ENCODE measurements at places on chromosomes 6 and 20.

DNA sequence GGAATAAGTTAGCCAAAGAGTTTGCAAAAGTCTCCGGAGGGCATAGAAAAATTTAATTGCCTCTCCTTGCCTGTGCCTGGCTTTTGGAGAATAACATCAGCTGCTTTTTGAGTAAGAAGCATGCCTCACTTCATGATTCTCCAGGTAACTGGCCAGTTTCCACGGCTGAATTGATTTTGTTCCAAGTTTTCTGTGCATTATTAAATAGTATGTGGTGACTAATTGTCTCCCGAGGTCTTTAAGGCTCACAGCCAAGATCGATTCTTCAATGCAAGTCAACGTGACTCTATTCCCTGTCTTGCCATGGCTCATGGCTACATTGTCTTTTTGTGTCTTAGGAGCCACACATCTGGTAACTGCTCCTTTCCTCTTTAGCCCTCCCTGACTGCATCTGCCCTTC, 54.2 kb downstream of the CNR1 start:
- no peak for DNase-seq

DNA sequence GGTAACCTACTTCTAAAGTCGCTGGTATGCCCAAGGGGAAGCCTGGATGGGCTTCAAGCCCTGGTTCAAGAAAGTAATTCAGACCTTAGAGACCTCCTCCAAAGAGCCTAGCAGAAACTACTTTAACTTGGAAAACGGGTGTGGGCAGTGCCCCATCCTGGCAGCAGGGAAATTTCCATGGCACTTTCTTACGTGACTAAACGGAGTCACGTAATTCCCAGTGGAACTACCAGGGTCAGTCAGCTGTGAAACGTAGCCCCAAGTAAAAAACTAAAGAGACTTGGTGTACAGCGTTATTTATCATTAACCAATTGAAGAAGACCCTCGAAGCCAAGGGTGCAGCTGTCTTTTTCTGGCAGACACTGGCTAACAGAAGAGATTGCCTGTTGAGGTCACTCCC, 114.0 kb downstream of the RCAN2 start:
- DNase-seq = no peak

- no peak for DNase-seq
Observed at GRCh38 chr6:167937948-167938911, 59.2 kb upstream of the KIF25 start.

- DNase-seq = no peak
Observed at GRCh38 chr6:132907231-132907630, 92.9 kb downstream of the RPS12 start.

GRCh38 chr6:2658788-2659187, 91.9 kb downstream of the MYLK4 start:
- no peak for DNase-seq

DNA sequence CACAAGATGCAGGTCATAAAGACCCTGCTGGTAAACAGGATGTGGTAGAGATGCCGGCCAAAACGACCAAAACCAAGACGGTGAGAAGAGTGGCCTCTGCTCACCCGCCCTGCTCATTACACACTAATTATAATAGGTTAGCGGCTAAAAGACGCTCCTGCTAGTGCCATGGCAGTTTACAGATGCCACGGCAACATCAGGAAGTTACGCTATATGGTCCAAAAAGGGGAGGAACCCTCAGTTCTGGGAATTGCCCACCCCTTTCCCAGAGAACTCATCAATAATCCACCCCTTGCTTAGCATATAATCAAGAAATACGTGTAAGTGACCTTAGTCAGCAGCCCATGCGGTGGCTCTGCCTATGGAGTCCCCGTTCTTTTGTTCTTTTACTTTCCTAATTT, 17.6 kb downstream of the BHLHE23 start:
- no peak for DNase-seq

GRCh38 chr20:39874049-39874893, 814.8 kb downstream of the MAFB start:
- no peak for DNase-seq

GRCh38 chr6:137261761-137262160, 42.6 kb upstream of the IFNGR1 start:
- no peak for DNase-seq

DNA sequence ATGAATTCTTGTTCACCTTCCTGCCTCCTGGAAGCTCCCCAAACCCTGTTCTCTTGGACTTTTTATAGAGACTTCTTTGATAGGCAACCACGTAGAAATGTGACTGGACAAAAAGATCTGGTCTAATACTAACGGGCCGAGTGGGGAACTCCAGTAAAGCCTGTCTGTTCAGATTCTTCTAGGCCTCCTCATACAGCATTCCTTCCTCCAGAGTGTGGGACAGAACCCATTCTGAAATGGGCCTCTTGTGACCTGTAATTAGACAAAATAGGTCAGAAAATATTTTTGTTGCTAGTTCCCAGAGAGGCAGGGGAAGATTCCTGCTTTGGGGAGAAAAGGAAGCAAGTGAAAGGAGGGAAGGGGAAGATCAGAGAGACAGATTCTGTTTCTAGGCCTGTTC, 374.3 kb downstream of the CDH26 start:
- DNase-seq = no peak

- no peak for DNase-seq
Observed at GRCh38 chr20:43710370-43711044, 16.3 kb downstream of the GTSF1L start.

GRCh38 chr6:160464744-160465143, 116.6 kb downstream of the SLC22A3 start:
- no peak for DNase-seq

DNA sequence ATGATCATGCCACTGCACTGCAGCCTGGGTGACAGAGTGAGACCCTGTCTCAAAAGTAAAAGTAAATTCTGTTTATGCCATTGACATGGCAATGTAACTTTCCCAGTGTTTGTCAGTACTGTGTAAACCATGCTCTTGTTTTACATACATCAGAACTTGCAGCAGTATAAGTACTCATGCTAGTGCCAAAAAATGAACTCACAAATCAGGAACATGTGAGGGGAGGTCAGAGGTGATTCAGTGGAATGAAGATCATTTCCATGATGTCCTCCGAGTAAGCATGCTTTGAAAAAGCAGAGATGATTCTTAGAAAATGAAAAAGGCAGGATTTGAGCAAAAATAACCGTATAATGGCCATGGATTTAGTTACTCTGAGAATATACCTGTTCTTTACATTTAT, 81.9 kb downstream of the ANKS1A start:
- DNase-seq = no peak

DNA sequence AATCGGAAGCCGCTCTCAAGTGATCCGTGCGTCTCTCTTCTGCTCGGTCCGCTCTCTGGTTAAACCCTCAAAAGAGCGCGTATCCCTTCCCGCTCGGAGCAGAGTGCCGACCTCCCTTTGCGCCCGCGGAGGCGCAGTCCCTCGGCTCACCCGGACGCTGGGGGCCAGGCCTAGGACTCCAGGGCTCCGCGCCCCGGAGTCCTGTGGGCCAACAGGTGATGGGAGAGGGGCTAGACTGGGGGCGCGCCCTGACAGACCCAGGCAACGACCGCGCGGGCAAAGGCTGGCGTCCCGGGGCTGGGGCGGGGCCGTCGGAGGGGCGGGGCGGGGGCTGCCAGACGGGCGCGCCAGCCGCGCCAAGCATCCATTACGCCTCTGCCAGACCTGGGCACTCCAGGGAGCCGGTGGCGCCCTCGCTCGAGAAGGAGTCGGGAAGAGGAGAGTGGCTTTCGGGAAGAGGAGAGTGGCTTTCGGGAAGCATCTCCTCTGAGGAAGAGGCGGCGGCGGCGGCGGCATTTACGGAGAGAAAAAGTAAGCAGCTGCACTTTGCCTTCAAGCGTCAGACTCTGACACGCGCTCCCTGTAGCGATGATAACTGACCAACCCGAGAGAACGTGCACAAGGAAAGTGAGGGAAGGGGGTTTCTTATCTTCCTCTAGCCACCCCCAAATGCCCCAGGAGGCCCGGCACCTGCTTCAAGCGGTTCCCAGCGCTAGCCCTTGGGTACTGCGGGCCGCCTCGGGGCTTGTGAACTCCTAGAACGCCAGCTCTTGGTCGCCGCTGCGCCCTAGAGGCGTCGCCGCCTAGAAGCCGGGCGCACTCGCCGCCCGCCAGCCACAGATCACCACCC, 2.6 kb downstream of the EPHA7 start:
- DNase-seq = peak; percentile 76

- DNase-seq = peak; percentile 15
Observed at GRCh38 chr6:22082218-22082617, 214.6 kb downstream of the PRL start.

GRCh38 chr6:38174315-38174714, 354.8 kb downstream of the ZFAND3 start:
- no peak for DNase-seq

DNA sequence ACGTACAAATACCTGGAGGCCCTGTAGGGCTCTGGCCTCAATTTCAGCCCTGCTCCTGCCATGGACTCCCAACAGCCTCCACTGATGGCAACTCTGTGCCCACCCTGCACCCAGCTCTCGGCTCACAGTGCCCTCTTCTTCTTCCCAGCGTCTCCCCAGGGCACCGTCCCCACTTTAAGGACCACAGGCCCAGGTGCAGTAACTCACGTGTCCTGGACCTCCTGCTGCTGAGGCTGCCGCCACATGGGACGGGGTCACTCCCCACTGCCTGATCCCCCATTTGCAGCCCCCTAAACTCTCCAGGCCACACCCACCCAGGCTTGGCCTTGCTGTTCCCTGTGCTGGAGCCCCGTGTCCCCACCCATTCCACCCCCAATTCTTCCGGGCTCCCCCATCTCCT, 223.4 kb downstream of the PREX1 start:
- DNase-seq = no peak

DNA sequence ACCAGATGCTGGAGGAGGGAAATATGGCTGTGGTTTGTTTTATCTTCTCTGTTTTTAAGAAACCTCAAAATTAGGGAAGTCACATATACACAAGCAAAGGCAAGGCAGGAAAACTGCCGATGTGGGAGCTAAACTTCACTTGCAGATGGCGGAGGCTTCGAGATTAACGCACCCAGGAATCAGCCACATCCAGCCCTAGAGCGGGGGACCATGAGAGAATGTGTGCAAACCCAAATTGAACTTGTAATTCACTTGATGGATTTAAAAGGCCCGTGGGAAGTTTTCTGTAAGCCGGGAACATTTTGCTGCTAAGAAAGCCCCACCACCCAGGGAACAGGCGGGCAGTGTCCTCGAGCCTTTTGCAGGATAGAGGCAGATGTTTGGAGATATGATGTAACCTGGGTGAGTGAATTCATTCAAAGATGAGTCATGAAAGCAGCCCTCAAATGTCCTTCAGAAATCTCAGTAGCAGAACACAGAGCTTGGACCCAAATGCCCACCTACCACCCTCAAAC, 39.9 kb downstream of the PREX1 start:
- no peak for DNase-seq

GRCh38 chr6:32941214-32941768, 463 bp upstream of the HLA-DMB start:
- no peak for DNase-seq

- DNase-seq = no peak
Observed at GRCh38 chr6:117919775-117920729, 13.0 kb downstream of the SLC35F1 start.

GRCh38 chr6:90460051-90460450, 126.8 kb downstream of the MAP3K7 start:
- DNase-seq = no peak

- peak; percentile 24 for DNase-seq
Observed at GRCh38 chr20:31517373-31517772, 3.1 kb downstream of the HM13 start.

- no peak for DNase-seq
Observed at GRCh38 chr6:51526922-51527321, 560.5 kb downstream of the PKHD1 start.

DNA sequence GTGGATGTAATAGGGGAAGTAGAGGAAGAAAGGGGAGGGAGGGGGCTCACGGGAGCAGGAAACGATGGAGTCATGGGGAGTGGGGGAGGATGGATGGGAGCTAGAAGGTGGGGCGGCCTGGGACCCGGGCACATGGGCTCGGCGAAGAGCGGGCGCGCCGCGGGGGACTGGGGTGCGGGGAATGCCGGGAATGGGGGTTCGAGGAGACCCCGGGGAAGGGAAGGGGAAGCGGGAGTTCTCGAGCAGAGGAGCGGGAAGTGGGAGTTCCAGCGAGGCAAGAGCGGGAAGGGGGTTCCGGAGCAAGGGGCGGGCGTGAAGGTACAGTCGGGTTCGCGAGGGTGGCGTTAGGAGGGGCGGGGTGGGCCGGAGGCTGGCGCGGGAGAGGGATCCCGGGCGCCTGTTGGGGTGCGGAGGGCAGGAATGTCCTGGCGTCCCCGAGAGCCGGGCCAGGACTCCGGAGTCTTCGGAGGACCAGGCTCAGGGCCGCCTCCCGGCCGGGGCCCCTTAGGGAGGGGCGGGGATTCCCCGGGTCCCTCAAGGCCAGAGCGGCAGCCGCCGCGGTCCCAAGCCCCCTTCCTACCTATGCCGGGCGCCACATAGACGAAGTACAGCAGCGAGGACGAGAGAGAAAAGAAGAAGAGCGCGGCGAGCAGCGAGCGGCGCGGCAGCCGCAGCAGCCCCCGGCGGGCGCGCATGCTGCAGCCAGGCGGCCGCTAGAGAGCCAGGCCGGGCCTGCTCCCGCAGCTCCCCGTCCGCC, 504 bp downstream of the B4GALT5 start:
- DNase-seq = peak; percentile 40

- DNase-seq = no peak
Observed at GRCh38 chr20:23344336-23344735, 6.3 kb upstream of the NXT1 start.

DNA sequence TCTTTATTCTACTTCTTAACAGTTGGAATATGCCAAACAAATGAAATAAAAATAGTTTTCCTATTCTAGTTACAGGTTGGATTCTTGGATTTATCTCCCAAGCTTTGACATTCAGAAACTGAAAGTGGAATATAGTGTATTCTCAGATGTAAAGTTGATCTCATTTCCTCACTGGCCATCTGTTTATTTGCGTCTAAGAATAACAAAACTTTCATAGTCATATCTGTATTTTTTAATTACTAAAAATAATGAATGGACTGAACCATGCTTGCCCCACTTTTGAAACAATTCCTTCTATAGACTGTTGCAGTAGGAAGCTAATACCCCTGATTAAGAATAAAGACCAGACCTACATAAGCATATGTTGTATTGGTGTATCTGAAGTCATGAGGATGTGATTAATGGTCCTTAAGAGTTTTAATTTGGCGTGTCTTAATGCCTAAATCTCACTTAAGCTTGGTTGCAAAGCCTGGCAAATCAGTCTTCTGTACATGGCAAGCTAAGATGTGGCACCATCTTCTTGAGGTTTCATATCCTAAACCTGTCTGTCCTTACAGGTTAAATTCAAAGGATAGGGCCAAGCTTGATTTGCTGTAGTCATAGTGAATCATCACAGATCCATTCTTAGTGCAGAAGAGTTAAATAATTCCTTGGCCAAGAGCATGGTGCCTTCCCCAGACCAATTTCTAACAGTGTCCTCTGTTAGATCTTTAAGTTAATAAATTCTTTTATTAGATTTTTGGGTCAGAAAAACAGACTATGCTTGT, 58.9 kb downstream of the FOXO3 start:
- no peak for DNase-seq
